Fibroblast of skin of left biceps (primary cell): ENCODE measurements at places on chromosomes 13 and 19.

DNA sequence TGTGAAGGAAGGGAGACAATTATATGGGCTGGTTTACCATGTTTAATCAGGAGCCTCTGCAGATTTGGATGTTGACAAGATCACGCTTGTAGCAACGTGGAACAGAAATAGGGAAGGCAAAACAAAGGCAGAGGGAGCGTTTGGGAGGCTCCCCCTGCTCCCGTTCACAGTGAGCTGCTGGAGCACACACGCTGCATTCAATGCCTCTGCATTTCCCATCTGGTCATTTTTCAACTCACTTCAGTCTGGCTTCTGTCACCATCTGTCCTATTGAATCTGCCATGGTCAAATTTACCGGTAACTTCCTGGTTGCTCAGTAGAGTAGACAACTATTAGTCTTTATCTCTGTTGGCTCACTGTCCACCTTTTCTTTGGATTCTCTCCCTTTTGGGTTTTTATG is 91.0 kb downstream of the NHLRC3 start:
- DNase-seq, result no peak

DNA sequence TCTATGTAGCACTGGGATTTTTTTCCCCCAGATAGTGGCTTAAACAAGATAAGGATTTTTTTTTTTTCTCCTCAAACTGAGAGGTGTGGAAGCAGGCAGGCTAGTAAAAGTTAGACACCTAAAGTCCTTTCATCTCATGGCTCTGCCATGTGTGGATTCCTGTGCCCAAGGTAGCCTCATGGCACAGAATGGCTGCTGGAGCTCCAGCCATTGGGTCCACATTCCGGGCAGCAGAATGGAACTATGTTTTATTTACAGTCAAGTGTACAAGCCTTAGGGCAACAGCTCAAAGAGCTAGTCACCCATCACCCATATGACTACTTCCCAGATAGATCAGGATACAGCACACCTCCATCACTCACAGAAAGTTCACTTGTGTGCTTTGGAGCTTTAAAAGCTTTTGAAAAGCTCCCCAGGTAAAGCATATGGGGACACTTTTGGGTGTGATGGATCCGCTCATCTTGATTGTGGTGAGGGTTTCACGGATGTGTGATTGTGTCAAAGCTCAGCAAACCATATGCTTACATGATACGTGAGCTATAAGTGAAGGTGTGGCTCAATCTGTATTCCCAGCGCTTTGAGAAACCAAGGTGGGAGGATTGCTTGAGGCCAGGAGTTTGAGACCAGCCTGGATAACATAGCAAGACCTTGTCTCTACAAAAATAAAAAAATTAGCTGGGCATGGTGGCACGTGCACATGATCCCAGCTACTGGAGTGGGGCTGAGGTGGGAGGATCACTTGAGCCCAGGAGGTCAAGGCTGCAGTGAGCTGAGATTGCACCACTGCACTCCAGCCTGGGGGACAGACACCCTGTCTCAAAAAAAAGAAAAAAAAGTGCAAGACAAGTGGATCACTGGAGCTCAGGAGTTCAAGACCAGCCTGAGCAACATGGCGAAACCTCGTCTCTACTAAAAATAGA is 18.1 kb downstream of the PGLS start:
- no peak for DNase-seq

DNA sequence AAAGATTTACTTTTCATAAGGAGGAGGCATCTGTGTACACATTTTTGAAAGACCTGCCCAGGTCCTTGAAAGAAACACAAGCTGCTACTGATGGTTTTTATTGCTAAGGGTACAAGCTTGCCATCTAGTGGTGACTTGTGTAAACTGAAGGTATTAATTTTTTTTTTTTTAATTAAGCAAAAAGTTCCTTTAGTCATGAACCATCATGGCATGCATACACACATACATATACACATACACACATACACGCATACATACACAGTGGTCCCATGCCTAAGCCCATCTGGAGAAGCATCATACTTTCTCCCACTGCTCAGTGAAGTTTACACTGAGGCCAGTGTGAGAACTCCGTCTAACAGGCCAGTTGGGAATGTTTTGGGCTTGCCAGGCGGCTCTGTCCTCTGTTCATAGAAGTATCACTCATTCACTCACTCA is 312.5 kb downstream of the DCLK1 start:
- peak; percentile 26 for DNase-seq

- no peak for DNase-seq
These were observed 11.2 kb downstream of the TSC22D1 start for GRCh38 chr13:44564936-44565335.

DNA sequence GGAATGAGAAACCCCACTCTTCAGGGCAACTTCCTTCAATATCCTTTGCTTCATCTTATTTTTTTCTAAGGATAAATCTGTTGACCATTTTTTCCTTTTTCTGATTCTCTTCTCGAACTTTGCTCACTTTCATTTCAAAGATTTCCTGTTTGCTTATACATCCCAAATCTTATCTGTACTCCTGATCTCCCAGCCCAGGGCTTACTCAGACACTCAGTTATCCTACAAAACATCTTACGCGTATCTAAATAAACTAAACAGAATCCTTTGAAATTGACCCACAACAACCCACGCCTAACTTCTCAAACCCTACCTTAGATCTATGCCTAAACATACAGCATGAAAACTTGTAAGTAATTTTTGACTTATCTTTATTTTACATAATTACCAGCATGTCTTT is 179.2 kb downstream of the ABCC4 start:
- DNase-seq, result no peak

DNA sequence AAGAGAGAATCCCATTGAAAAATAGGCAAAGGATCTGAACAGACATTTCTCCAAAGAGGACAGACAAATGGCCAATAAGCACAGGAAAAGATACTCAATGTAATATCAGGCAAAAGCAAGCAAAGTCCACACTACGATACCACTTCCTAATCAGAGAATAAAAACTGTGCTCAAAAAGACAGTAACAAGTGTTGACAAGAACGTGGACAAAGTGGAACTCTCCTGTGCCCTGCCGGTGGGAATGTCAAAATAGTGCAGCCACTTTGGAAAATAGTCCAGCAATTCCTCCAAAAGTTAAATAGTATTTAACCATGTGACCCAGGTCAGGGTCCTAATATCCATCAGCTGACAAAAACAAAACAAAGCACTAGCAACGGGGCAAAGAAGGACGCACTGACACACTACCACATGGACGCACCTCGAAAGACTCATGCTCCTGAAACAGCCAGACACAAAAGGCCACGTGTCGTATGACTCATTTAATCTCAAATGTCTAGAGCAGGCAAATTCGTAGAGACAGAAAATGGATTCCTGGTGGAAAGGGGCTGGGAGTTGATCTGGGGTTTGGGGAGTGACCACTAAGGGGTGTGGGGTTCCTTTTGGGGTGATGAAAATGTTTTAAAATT is 5.2 kb downstream of the MIER2 start:
- DNase-seq, result no peak

- DNase-seq, result no peak
These were observed 9.5 kb upstream of the SUPT20H start for GRCh38 chr13:37068962-37069361.
